CD4-positive, alpha-beta T cell treated with Interleukin-4 for 1 hour (primary cell): ENCODE measurements at places on chromosomes 4 and X.

- DNase-seq: no peak
These were observed 69.7 kb upstream of the MAMLD1 start for GRCh38 chrX:150293311-150294013.

DNA sequence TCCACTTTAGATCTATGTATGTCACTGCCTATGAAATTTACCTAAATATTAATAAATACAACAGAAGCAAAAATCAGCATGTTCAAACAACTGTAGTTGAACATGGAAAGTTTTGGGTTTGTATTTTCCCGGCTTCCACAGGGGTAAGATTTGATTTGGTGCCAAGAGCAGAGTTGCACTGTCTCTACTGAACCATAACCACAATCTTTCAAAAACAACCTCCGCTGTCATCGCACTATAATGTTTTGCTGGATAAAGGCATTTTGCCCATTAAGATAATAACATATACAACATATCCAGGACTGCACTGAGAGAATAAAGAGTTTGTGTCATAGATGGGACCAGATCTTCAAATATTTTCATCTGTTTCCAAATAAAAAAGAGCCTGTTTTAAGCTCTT, 94.9 kb downstream of the TENM3 start:
- DNase-seq: no peak

GRCh38 chr4:80011636-80012236, 61.3 kb downstream of the ANTXR2 start:
- no peak for DNase-seq

DNA sequence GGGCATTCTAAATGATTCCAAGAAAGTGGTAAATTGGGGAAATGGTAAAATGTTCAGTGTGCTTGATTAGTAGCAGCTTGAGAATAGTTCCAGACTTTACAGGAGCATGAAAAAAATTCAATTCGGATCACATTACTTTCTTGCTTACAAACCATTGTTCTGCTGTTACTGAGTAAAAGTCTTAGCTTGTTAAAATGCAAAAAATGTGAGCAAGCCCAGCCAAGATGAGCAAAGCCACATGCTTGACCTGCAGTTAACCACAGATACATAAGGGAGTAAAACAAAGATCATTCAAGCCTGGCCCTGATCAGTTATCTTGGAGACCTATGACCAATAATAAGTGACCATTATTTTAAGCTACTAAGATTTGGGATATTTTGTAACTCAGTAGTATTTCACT, 562.9 kb upstream of the MAGEB2 start:
- DNase-seq: no peak

DNA sequence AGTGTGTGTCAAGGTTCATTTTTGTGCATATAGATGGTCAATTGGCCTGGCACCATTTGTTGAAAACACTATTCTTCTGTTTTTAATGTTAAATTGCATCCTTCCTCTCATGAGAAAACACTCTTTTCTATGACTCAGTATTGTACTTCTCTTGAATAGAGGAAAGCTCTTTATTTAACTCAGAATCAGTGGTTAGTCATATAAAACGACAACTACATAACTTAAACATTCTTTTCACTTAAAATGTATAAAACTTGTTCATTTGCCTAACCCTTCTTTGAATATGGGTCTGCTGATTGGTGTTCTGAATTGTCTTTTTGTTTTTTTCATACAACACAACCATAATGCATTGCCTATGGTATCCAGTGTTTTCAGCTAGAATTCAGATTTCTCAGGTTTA, 17.2 kb upstream of the MRPL1 start:
- DNase-seq: no peak

DNA sequence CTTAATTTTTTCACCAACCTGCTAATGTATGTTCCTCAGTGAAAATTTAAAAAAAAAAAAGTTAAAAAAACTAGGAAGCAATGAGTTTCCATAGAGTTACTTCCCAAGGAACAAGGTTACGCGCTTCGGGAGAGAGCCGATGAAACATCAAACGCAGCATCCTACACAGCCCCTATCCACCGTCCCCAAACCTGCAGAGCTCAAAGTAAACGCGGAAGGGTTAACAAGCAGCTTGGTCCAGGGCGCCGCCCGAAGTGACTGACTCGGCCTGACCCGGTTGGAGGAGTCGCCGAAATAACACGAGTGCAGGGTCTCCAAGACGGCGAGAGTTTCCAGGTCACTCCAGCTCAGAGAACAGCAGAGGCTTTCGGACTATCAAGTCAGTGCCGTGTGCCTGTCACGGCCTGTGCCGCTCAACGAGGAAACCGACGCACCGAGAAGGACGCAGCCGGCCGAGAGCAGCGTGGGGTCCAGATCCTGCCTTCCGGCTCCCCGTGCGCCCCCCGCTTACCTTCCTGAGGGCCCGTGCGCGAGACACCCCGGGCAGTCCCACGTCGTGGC, 512 bp downstream of the NOP14 start:
- no peak for DNase-seq

GRCh38 chrX:39953879-39954278, 143.9 kb downstream of the BCOR start:
- no peak for DNase-seq

DNA sequence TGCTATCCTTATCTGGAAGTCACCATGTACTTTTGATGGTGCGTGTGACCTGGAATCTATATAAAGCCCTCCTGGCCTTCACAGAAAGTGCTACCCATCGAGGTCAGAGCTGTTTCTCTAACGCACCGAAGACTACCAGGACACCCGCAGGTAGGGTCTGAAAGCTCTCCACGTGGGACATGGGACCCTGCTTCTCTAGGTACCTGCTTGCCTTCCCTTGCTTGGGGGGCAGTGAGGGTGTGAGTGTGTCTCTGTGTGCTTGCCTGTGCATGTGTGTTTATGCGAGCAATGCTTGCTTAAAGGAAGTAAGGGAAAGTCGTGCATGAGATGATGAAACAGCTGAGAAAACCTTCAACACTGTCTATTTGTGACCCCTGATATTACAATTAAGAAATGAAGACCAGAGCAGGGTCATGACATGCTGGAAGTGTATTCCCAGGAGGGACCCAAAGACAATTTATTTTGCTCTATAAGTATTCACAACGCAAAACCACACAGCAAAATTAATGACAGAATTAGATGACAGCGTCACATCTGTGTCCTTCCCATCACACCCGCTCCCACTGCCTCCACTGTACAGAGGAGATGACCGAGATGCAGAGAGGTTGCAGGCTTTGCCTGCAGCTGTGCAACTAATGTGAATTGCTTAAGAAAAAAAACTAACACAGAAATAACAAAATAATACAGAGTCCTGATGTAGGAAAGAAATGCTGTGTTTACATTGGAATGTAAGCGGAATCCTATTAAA, 76.4 kb upstream of the HELT start:
- DNase-seq: no peak

GRCh38 chrX:35809781-35810180, 11.6 kb downstream of the MAGEB16 start:
- DNase-seq: no peak

DNA sequence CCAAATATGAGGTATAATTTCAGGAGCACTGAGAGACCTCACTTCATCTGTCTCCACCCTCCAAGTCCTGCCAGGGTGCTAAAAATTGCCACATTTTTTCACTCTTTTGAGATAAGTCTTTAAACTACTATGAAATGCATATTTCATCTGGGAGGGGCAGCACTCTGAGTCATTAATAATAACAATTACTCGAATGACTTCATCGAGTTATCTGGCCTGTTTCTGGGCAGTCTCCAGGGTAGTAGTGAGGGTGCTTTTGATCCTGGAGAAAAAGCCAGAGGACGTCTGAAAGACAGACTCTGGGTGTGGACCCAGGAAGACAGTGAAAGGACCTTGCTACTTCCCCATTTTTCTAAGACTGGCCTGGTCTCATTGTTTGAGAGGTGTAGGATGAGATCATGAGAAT, 42.3 kb upstream of the SRD5A3 start:
- no peak for DNase-seq

- DNase-seq: peak; percentile 58
These were observed 25.9 kb downstream of the CFAP299 start for GRCh38 chr4:80361329-80361900.

DNA sequence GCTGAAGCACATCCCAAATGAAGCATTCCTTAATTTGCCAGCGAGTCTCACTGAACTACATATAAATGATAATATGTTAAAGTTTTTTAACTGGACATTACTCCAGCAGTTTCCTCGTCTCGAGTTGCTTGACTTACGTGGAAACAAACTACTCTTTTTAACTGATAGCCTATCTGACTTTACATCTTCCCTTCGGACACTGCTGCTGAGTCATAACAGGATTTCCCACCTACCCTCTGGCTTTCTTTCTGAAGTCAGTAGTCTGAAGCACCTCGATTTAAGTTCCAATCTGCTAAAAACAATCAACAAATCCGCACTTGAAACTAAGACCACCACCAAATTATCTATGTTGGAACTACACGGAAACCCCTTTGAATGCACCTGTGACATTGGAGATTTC, 14.6 kb downstream of the TLR8 start:
- DNase-seq: no peak

DNA sequence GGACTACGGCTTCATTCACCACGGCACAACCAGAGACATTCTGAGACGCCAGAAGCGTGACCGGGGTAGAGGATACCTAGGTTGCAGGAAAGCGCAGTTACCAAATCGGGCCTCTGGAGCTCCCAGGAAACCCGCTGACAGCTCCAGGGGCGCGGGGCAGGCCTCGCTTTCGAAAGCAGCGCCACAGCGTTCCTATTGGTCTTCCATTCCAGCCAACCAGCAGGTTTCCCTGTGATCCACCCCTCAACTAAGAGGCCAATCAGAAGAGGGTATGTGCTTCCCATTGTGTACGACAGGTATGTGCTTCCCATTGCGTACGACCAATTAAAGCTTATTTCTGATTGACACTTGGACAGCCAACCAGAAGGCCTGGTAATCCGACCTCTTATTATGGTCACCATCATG, 14.9 kb downstream of the SNX12 start:
- DNase-seq: peak; percentile 24

DNA sequence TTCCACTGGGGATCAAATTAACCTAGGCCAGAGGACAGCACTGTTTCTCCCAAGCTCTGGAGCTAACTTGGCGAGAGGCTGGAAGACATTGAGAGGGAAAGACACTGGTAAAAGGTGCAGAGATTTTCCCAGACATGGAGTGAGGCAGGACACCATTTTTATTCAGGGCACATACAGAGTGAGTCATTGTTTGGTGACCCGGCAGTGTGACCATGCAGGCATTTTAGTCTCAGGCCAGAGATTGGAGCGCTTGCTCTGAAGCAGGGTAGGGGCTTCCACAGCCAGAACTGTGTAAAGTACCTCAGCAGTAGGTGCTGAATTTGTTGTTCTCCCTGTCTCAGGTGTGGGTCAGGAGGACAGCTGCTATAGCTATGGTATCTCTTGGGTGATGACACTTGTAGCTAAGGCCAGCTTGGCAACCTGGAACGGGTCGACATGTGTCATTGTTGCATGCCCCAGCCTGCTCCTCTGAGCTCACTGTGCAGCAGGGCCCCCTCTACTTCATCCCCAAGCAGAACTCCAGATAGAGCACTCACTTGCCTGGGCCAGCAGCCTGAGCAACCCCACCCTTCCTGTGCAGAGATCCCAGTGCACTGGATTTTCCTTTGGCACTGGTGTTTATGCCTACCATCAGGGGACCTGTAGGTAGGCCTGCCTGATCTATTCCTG, 79.8 kb upstream of the ATP8A1 start:
- DNase-seq: no peak

DNA sequence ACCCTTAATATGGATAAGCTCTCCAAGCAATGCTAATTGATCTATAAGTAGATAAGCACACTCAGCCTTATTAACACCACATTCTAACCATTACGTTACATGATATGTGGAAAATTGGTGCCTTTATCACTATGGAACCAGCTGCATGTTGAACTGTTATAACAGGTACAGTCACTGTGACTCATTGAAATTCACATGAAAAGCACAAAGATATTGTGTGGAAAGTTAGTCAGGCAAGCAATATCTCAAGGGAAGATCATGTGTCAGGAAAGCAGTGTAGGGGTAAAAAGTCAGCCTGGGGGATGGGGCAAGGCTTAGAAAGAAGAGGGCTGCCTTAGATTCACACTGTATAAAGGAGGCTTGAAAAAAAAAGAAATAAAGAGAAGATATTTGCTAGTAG, 313.7 kb upstream of the SMIM31 start:
- DNase-seq: no peak

GRCh38 chr4:133137571-133137970, 11.5 kb upstream of the PCDH10 start:
- DNase-seq: no peak

DNA sequence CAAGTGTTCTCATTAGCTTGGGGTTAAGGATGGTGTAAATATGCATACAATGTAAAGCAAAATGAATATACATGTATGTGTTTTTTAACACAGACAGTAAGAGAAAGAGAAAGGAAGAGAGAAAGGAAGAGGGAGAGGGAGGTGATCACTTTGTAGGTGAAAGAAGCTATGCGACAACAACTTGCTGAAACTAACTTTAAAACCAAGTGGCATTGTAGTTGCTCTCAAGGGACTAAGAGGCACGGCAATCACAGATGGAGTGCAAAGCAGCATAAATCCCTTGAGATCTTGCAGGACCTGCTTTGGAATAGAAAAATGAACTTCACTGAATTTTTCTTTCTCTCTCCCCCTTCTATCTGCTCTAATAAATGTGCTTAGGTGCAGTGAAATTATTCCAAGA, 1665.0 kb upstream of the TENM3 start:
- no peak for DNase-seq

- DNase-seq: no peak
These were observed 234.1 kb downstream of the STIM2 start for GRCh38 chr4:27094783-27095182.

DNA sequence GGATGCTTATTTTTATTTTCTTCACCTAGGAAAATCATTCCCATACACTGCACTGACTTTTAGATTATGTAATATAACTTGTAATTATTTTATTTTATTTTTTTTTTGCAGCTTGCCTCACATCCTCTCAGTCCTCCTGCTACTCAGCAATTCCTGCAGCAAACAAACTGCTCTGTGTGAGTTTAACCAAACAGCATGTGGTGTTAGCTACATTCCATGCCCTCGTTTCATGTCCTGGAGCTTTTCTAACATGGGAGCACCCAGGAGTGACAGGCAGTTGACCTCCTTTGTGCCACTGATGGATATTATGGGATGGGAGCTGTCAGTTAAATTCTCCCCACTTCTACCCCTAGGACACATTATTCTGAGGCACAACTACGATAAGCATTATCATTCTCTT, 24.8 kb downstream of the CXCL1 start:
- no peak for DNase-seq

- no peak for DNase-seq
These were observed 72.9 kb downstream of the WDR19 start for GRCh38 chr4:39255266-39255665.

- DNase-seq: no peak
These were observed 101.8 kb upstream of the C1QTNF7 start for GRCh38 chr4:15325987-15326386.

DNA sequence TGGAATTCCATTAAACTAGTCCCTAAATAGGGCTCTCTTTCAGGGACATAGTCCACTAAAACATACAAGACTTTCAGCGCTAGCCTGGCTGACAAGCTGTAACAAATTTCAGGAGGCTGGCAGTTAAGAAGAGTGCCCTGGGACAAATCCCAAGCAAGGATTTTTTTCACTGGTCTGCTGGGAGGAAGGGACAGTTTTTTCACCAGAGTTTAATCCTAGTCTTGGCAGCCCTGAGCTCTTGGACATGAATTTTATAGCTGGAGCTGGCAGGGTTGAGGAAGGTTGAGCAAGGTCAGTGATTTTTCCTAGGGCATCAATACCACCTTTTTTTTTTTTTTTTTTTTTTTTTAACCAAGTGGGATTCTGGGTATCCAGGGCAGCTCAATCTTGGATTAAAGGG, 184.4 kb downstream of the SH2D1A start:
- DNase-seq: no peak
